ENCODE measurements at places on chromosomes 2 and 18.

DNA sequence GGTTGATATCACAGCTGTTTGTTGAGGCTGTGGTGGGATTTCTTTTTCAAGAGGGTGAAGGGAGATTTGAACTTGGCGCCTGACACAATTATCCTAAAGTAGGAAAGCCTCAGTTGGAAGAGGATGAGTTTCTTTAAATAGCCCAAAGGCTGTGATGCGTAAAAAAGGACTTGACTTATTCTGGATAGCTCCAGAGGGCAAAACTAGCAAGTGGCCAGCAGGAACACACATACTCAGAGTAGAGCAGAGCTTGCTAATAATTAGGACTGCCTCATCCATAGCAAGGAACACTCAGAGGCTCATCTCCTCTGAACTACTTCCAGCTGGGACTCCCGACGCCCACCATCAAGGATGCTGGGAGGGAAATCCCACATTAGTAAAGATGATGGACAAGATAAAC is 74.0 kb downstream of the AFF3 start:
- DNase-seq, result no peak

DNA sequence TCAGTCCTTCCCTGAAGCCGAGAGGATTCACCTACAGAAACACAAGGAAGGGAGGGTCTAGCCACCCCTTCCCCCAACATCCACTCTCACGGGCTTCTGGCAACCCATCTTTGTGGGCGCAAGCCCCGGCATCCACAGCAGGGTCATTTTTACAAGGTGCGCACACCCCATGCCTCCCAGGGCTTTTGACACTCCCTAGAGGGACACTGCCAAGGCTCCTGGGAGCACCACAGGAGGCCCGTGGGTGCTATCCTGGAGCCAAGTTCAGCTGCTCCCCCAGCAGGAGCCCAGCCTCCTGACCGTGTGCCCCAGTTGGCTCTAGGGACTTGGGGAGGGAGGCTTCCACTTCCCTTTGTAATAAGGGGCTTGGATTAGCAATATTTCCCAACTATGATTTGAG is 251.6 kb downstream of the TNS1 start:
- no peak for DNase-seq

GRCh38 chr2:214904176-214904575 is 94.7 kb upstream of the BARD1 start:
- no peak for DNase-seq

- no peak for DNase-seq
Observed at GRCh38 chr2:73986085-73986681, 1.5 kb downstream of the TET3 start.

DNA sequence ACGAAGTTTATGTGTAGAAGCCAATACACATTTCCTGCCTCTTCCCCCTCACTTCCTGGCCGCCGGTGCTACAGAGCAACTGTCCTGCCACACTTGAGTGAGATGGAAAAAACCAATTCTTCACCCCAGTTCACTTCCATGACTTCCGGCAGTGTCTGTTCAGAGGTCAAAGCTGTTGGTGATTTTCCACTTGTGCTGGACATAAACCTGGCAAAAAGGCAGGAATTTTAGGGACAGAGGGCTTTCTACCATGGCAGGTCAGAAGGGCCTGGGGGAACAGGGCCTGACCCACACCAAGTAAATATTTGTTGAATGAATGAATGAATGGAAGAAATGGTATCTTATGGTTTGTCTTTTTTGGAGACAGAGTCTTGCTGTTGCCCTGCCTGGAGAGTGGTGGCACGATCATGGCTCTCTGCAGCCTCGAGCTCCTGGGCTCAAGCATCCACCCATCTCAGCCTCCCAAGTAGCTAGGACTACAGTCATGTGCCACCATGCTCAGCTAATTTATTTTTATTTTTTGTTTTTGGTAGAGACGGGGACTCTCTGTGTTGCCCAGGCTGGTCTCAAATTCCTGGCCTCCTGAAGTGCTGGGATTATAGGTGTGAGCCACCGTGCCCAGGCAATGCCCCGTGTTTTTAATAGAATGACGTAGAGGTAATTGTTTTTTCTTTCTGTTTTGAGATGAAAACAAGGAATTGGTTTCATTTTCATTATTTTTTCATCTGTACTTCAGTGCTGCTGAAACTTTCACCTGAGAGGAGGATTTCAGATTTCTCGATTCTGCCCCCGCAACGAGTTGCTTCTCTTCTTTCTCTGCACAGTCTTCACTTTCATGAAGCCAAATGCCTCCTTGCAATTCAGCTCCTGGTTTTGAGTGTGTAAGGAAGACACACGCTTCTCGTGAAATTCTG is 48.0 kb upstream of the LPIN2 start:
- peak; percentile 33 for DNase-seq

DNA sequence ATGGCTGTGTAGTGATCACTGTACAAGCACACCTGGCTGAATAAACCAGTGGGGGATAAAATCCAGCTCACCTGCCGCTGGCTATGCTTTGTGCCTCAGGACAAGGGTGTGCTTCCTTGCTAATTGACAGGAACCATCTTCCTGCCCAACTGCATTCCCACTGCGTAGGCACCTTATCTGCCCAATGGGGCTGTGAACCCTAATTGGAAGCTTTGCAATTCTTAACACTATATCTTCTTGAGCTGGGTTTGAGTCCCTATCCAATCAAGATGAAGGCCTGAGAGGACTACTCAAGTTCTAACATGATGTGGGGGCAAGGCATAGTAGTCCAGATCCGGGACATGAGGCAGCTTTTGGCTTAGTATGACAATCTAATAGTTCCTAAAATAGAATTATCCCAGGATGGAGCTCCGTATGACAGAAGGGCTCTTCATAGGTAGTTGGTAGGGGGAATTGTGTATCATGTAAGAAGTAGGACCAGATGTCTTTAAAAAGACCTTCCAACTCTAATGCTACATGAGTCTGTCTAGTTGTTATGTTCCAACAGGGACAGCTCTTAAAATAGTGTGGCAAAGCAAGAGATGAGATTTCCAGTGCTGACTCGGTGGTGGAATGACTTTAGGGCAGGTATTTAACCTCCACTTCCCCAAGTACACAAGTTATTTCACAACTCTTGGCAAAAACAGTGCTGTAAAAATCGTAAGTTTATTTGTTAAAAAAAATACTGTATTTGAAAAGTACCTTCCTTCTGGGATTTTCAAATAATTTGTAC is 2.3 kb upstream of the TMEM150A start:
- no peak for DNase-seq

DNA sequence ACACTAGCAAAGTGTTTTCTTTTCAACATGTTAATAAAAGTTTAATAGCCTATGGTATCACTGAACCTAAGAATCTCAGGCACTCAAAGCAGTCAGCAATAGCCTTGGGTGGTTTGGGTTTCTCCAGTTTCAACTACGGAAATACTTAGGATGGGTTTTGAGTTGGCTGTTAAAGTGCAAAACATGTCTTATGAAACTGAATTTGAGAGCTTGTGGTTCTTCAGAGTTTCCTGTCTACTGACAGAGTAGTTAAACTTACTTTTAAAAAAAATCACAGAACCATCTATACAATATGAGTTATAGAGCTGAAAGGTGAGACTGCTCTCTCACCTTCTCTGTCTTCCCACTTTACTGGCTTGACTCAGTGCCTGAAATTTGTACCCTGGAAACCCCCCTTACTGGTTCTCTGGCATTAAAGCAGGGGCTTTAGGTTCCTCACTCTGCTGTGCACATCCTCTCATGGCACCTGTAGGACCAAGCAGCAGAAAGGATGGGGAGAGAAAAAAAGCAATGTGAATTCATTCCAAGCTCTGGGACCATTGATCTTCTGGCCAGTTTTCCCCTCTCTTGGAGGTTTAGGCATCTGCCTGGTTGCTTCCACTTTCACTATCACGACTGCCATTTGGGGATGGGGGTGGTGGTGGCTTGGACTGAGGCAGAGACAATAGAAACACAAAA is 18.1 kb downstream of the CCDC141 start:
- no peak for DNase-seq

DNA sequence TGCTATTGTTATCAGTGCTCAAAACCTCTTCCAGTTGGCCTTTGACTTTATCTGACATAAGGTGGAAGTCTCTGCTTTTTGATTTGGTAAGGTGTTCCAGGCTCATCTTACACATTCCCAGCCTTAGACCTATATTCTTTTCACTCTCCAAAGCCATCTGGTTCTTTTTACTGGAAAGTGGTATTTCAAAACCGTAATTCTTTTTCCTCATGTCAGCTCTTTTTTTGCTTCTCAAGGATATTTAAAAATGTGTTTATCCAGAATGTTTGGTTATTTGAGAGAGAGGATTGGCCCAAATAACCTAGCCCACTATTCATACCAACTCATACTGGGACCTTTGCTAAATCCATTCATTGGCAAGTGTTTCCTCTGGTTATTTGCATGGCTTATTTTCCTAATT is 411.2 kb upstream of the PIK3C3 start:
- no peak for DNase-seq

DNA sequence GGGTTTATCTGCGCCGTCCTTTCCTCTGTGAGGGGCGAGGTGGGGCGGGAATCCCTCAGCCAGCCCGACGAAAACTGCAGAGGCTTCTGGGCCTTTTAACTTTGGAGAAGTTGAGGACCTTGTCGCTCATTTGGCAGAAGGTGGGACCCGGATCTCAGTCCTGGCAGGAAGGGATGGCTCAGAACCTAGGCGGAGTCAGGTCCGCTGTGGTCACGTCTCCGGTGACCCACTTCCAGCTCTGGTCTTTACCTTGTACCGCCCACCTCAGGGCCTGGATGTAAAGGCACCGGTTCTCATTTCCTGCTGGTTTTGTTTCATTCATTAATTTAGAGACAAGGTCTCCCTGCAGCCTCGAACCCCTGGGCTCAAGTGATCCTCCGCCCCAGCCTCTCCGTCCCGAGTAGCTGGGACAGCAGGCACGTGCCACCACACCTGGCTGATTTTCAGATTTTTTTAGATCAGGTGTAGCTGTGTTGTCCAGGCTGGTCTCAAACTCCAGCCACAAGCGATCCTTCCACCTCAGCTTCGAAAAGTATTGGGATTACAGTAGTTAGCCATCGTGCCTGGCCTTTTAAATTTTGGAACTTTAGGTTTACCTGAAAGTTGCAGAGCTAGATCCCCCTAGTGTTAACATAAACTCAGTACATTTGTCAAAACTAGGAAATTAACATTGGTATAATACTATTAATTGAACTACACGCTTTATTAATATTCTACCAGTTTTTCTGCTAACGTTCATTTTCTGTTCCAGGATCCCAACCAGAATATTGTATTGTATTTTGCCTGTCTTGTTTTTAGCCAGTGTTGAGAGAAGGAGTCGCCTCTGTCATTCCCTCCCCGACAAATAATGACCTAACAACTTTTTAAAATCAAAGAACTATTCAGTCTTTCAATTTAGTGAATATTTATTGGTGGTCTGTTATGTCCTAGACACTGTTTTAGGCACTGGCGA is 852 bp downstream of the POLI start:
- peak; percentile 39 for DNase-seq

- DNase-seq, result no peak
Observed at GRCh38 chr18:64713284-64713683, 564.4 kb upstream of the LINC00305 start.

DNA sequence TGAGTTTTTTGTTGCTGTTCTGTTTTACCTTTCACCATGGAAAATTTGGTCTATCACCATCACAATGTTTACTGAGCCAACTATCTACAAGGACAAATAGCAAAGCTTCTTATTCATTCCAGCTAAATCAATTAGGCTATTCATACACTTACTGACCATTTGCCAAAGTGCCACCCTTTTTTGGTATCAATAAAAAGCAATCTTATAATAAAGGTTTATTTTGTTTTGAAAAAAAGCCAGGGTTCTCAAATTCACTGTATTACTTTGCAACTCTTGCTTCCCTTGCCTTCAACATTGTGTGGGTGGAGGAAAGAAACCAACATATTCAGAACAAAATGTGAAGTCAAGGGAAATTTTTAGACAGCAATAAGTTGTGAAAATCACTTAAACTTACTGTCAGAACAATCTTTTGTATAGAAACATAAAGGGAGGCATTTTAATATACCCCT is 15.3 kb downstream of the PELI1 start:
- no peak for DNase-seq

GRCh38 chr2:226578879-226579278 is 220.7 kb downstream of the IRS1 start:
- no peak for DNase-seq

GRCh38 chr2:241041589-241042158 is 43.3 kb downstream of the SNED1 start:
- DNase-seq, result no peak

GRCh38 chr2:72150157-72150860 is 2.6 kb upstream of the CYP26B1 start:
- DNase-seq, result peak; percentile 55

GRCh38 chr2:130810490-130810889 is 26.2 kb upstream of the ARHGEF4 start:
- no peak for DNase-seq

- no peak for DNase-seq
Observed at GRCh38 chr2:18558458-18558857, 2.0 kb downstream of the RDH14 start.
